ENCODE measurements at places on chromosomes 3 and 15. TPM values are rescaled to one million over a fixed set of nuclear protein-coding genes. Genes with fewer than 3 reads are reported as not detected.

GASK1A gene
- 2.3 TPM for total RNA-seq

CPN2 gene
- total RNA-seq = not detected

TMEM207 gene
- not detected for total RNA-seq

RSL24D1 gene
- 113 TPM for total RNA-seq

COL6A5 gene
- total RNA-seq = not detected

FMN1 gene
- 4.5 TPM for total RNA-seq

COL7A1 gene
- 348 TPM for total RNA-seq

ASB14 gene
- total RNA-seq = not detected

A4GNT gene
- not detected for total RNA-seq

C3orf22 gene
- total RNA-seq = not detected
